ENCODE measurements at places on chromosomes 13 and 19. TPM values are rescaled to one million over a fixed set of nuclear protein-coding genes. Genes with fewer than 3 reads are reported as not detected.

The EHD2 gene
- total RNA-seq: 2.9 TPM

DNA sequence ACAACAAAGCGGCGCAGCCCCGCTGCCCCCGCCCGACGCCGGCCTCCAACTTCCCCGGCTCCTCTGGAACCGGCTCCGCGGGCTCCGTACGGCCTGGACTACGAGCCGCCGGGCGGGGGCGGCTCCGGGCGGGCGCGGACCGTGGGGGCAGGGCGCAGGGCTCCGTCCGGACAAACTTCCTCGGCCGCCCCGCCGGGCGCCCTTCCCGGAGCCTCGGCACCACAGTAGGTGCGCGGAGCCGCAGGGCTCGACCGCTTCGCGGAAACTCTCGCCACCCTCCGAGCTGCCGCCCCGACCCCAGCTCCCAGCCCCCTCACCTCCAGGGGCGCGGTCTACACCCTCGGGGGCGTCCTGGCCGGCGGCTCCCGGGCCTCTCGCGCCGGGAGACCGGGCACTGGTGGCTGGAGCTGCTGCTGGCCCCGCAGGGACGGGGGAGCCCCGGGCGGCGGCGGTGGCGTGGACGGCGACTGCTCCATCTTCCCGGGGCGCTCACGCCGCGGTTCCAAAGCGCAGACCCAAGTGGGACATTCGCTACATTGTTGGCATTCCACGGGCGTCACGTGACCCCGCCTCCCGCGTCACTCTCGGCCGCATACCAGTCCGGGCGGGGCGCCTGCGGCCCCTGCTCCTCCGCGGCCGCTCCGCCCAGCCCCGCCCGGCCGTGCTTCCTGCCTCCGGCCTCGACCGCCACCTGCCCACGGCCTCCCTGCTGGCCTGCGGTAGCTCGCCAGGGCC lies at the start of gene LATS2:
Gene LATS2 (minus strand): TSS at position 558 of the 735 bp plus-strand sequence. CDS start 15,560 bp downstream, outside the sequence.
- peak within 1 kb of the TSS; percentile 93 for H3K27ac ChIP-seq
- peaks cover 22% of the 10 kb centered on the region for H3K4me1 ChIP-seq
- no peaks in the 10 kb centered on the region for H3K36me3 ChIP-seq

DNA sequence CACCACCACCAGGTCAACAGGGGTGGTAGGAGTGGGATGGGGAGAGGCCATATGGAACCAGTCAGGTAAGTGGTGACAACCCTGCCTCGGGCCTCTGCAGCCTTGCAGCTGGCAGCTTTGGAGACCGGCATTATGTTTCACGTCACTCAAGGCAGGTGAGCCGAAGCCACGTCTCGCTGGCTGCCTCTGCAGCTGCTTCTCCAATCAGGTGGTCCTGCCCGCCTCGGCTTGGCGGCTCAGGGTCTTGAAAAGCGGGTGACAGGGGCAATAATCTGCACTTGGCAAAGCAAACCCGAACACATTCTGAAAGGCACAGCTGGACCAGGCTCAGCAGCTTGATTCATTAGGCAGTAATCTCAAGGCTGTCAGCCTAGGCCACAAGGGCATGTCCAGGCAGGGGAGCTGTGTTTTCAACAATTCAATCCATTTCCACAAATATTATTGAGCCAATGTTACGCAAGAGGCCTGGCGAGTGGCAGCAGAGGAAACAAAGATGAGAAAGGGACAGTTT lies 77.4 kb upstream of the PCDH8 start:
- no peaks in the 10 kb centered on the region for H3K36me3 ChIP-seq
- H3K4me1 ChIP-seq: no peaks in the 10 kb centered on the region
- H3K4me3 ChIP-seq: no peak overlapping the region

- no peaks in the 10 kb centered on the region for H3K36me3 ChIP-seq
- peaks cover 97% of the 10 kb centered on the region for H3K4me1 ChIP-seq
- DNase-seq: peak; percentile 41
Observed at GRCh38 chr13:110323172-110323891, 16.2 kb downstream of the COL4A2 start.

DNA sequence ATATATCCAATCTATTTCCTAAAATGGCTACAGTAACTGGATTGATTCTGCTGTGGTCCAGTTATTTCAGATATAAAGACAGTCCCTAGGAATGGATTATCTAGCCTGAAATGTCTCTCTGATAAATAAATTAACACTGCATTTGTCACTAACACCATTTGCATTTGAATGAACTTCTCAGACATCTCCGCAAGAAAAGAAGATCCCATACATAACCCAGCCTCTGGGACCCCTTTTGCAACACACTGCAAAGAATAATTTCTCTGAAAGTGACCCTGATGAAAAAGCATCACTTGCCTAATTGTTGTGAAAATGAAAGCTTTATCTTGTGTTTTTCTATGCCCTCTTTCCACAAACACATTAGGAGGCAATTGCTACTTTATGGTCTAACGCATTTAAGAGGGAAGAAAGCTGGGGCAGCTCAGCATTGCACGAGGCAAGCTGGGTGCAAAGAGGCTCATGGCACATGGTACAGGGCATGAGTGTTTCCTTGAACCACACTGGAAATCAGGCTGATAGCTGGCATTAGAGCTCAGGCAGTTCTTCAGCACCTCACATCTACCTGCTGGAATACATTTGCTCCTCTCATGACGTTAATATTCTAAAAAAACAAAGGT lies 379.9 kb downstream of the IRS2 start:
- no peak overlapping the region for H3K27ac ChIP-seq
- no peaks in the 10 kb centered on the region for H3K36me3 ChIP-seq
- DNase-seq: no peak
- no peak overlapping the region for H3K4me3 ChIP-seq
- no peaks in the 10 kb centered on the region for H3K27me3 ChIP-seq
- H3K4me1 ChIP-seq: peaks cover 7% of the 10 kb centered on the region

DNA sequence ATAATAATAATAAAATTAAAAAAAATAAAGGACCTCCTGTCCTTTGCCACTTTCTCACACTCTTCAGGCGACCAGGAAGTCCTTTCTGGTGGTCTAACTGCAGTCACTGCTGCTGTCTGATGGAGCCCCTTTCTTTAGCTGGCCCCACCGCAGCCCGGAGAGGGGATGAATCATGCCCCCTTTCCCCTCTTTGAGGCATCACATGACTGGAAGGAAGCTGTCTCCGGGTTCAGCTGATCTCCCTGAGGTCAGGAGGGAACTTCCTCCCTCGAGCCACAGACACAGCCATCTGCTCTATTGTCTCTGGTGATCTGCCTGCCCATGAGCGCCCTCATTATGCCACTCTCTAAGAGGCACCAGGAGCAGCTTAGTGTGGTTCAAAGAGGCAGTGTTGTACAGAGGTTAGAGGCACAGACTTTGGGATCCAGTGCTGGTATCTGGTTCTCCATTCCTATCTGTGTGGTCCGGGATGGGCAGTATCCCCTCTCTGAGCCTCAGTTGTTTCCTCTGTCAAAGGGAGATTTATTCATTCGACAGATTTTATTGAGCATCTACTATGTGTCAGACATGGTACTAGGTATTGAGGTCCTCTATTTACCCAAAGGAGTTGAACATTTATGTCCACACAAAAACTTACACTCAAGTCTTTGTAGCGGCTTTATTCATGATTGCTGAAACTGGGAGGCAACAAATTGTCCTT lies 30.0 kb downstream of the VAV1 start:
- H3K36me3 ChIP-seq: no peaks in the 10 kb centered on the region
- H3K27ac ChIP-seq: peak overlapping the region; percentile 94
- peak; percentile 72 for DNase-seq
- no peak overlapping the region for H3K4me3 ChIP-seq

- DNase-seq: peak; percentile 67
- H3K4me3 ChIP-seq: no peak overlapping the region
- peak overlapping the region; percentile 41 for H3K27ac ChIP-seq
- H3K4me1 ChIP-seq: peaks cover 71% of the 10 kb centered on the region
- H3K36me3 ChIP-seq: peaks cover 7% of the 10 kb centered on the region
Observed at GRCh38 chr13:51729866-51730553, 74.0 kb downstream of the DHRS12 start.

Measured in A673 (cell line).